ENCODE measurements at places on chromosomes 7 and 10. TPM values are rescaled to one million over a fixed set of nuclear protein-coding genes. Genes with fewer than 3 reads are reported as not detected.

DNA sequence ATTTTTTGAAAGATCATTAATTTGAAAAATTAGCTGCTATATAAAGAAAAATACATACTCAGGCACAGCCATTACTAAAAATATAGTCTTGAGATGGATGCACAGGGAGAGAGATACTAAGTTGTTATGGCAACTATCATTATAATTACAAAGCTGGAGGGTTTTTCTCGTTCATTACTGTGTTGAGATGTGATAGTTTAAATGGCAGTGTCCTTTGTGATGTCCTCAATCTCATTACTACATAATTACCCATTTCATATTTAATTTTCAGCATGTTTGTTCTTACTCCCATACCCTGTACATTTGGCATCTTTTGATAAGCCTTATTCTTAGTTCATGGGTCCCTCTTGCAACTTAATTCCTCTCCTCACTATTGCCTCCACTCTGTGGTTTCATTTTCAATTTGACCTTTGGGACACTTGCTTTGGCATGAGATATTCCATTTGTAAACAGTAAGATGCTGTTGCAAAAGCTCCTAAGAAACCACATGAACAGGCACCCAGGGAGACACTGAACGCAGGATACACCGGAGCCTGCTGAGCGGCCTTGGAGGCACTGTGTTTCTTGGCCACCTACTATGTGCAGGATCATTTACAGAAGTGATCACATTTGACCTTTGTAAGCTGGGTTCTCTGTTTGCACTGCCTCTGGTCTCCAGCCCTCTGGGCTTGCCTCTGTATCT, 4.8 kb upstream of the CPXM2 start:
- no peak for ATAC-seq

- ATAC-seq: peak; percentile 96
Measured at GRCh38 chr7:28354601-28355402, 57.5 kb upstream of the CREB5 start.

EIF5AL1 gene
- total RNA-seq: 1.7 TPM

- no peak for ATAC-seq
Measured at GRCh38 chr7:94906065-94906851, 1.1 kb upstream of the PPP1R9A start.

DNA sequence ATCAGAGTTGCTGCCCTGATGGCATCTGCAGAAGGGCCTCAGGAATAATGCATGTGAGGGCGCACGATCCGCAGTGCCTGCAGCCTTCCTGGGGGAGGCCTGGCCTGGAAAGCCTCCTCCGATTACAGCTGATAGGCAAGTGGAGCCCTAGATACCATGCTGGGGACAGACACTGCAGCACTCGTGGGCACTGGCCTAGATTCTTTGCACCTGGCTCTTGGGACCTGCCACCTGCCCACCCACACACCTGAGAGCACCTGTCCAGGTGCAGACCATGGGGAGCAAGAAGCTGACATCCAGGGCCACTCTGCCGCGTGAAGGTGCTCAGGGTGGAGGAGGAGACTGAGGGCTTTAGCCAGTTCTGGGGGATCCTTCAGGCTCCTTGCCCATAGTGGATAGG, 14.8 kb downstream of the YKT6 start:
- no peak for ATAC-seq

GRCh38 chr7:108226816-108227299, 96.7 kb upstream of the LAMB4 start:
- ATAC-seq: peak; percentile 67

SUN3 gene
- not detected for total RNA-seq

GRCh38 chr7:20439416-20440185, 108.9 kb downstream of the ITGB8 start:
- no peak for ATAC-seq

DNA sequence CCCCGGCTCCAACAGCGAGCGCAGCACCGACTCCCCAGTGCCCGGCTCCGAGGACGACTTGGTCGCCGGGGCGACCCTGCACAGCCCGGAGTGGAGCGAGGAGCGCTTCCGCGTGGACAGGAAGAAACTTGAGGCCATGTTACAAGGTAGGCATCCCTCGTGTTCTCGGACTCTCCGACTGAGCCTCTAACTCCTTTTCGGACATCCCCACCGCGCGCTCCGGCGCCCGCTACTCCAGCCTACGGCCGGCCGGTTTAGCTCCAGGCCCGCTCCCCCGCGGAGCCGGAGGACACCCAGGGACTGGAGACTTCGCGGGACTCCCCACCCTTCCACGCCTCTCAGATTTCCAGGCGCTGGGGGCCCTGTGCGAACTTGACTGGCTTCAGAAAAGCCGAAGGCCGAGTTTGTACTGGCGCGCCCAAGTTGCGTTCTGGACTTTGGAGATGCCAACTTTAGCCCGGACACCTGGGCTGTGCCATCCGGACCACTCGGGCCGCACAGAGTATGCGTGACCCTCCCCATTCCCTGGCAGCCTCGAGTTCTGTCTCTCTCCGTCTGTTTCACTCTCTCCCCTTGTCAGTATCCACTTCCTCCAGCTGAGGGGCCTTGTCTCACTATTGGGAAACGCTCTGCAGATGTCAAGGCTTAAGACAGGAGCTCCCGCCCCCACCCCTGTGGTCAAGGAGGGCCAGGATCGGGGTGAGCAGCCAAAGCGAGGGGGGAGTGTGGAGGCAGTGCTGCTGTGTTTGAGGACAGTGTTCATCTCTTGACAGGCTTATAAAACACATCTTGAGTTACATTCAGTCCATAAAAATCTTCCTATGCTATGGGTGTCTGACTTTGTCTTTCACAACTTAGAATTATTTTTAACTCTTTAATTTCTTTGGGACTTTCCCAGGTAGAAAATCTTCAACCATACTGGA, 777 bp downstream of the BICC1 start:
- ATAC-seq: peak; percentile 17

GRCh38 chr10:67664942-67665341, 31.1 kb downstream of the CTNNA3 start:
- ATAC-seq: no peak

CYP3A5 gene
- total RNA-seq: 26.4 TPM

GRCh38 chr7:930975-931758, 23.3 kb downstream of the ADAP1 start:
- ATAC-seq: no peak

UCMA gene
- total RNA-seq: not detected

GRCh38 chr7:101869026-101869900, 51.8 kb downstream of the CUX1 start:
- no peak for ATAC-seq

DGKB gene
- 0.08 TPM for total RNA-seq

C10orf67 gene
- total RNA-seq: 0.08 TPM
